ENCODE measurements at places on chromosomes 2 and 18. TPM values are rescaled to one million over a fixed set of nuclear protein-coding genes. Genes with fewer than 3 reads are reported as not detected.

The CHN1 gene
- 47.7 TPM for total RNA-seq

DNA sequence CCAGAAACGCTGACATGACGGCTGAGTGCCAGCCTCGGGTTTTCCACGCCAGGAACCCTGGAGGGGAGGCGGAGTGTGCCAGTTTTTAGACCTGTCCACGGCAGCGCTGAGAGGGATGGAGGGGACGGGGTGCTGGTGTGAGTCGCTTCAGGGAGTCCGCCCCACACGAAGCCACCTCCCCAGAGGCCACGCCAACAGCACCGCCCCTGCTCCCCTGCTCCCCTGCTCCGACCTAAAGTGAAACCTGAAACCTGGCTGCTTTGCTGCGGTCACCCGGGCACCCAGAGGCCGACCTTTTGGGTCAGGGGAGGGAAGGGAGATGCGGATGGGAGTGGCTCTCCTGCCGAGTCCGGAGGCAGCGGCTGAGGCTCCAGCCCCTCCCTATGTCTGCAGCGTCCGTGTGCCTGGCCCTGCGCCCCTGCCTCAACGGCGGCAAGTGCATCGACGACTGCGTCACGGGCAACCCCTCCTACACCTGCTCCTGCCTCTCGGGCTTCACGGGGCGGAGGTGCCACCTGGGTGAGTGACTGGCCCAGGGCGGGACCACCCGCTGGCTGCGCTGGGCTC, 38.1 kb downstream of the SNED1 start:
- no peaks in the 10 kb centered on the region for H3K4me1 ChIP-seq
- no peak overlapping the region for H3K4me3 ChIP-seq
- no peak for DNase-seq

GRCh38 chr2:238409341-238410199, 17.2 kb upstream of the ASB1 start:
- H3K36me3 ChIP-seq, result no peaks in the 10 kb centered on the region
- no peaks in the 10 kb centered on the region for H3K27me3 ChIP-seq
- DNase-seq, result no peak
- no peak overlapping the region for H3K27ac ChIP-seq

The VIT gene
- total RNA-seq, result 9.4 TPM

The ADAM23 gene
- total RNA-seq, result 19.5 TPM

GRCh38 chr2:113283704-113284284, 5.1 kb upstream of the PAX8 start:
- no peak overlapping the region for H3K27ac ChIP-seq
- no peaks in the 10 kb centered on the region for H3K36me3 ChIP-seq
- DNase-seq, result peak; percentile 31
- H3K4me1 ChIP-seq, result no peaks in the 10 kb centered on the region

GRCh38 chr2:16478434-16479210, 187.0 kb downstream of the CYRIA start:
- H3K4me1 ChIP-seq, result no peaks in the 10 kb centered on the region
- H3K4me3 ChIP-seq, result no peak overlapping the region
- H3K27me3 ChIP-seq, result no peaks in the 10 kb centered on the region
- no peak overlapping the region for H3K27ac ChIP-seq
- no peaks in the 10 kb centered on the region for H3K36me3 ChIP-seq

The NOSTRIN gene
- total RNA-seq, result 93.8 TPM

- H3K36me3 ChIP-seq, result no peaks in the 10 kb centered on the region
- no peak for DNase-seq
- no peaks in the 10 kb centered on the region for H3K27me3 ChIP-seq
- H3K4me1 ChIP-seq, result no peaks in the 10 kb centered on the region
Observed at GRCh38 chr2:197042739-197043196, 116.3 kb upstream of the PGAP1 start.

The EHD3 gene
- total RNA-seq, result 4.5 TPM

DNA sequence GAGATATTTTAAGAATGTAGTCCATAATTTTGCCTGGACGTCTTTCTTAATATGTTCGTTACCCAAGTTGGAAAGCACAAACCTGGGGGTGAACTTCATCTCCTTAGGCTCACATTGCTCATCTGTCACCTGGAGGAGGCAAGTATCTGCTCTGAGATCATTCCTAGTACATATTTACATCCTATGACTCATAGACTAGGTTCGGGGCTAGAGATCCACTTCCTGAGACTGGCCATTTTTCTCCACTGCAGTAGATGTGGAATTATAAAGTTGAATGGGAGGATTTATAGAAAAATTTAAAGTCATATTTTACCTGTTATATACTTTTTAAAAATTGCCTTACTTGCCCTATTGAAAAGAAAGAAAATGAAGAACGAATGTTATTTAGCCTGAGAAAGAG, 77.5 kb upstream of the PROKR1 start:
- no peak for DNase-seq
- H3K4me3 ChIP-seq, result no peak overlapping the region
- H3K4me1 ChIP-seq, result no peaks in the 10 kb centered on the region
- no peak overlapping the region for H3K27ac ChIP-seq

The B3GNT7 gene
- 3.3 TPM for total RNA-seq

GRCh38 chr2:178009813-178010212, 62.8 kb downstream of the PDE11A start:
- H3K4me1 ChIP-seq, result no peaks in the 10 kb centered on the region
- H3K36me3 ChIP-seq, result no peaks in the 10 kb centered on the region
- no peak overlapping the region for H3K4me3 ChIP-seq
- DNase-seq, result no peak

GRCh38 chr2:159138642-159139182, 147.8 kb downstream of the WDSUB1 start:
- H3K4me1 ChIP-seq, result peaks cover 5% of the 10 kb centered on the region
- H3K27me3 ChIP-seq, result no peaks in the 10 kb centered on the region
- no peak for DNase-seq
- H3K27ac ChIP-seq, result no peak overlapping the region
- no peaks in the 10 kb centered on the region for H3K36me3 ChIP-seq

GRCh38 chr18:56999823-57000222, 147.1 kb upstream of the BOD1L2 start:
- peaks cover 11% of the 10 kb centered on the region for H3K4me1 ChIP-seq
- H3K36me3 ChIP-seq, result no peaks in the 10 kb centered on the region

The SOWAHC gene
- 30.1 TPM for total RNA-seq

- H3K36me3 ChIP-seq, result no peaks in the 10 kb centered on the region
- H3K27me3 ChIP-seq, result no peaks in the 10 kb centered on the region
- H3K4me1 ChIP-seq, result peaks cover 6% of the 10 kb centered on the region
- no peak overlapping the region for H3K27ac ChIP-seq
Observed at GRCh38 chr2:233439191-233439590, 84.9 kb downstream of the DGKD start.

- no peaks in the 10 kb centered on the region for H3K4me1 ChIP-seq
- DNase-seq, result no peak
- H3K27me3 ChIP-seq, result no peaks in the 10 kb centered on the region
- H3K4me3 ChIP-seq, result no peak overlapping the region
- no peaks in the 10 kb centered on the region for H3K36me3 ChIP-seq
- H3K27ac ChIP-seq, result no peak overlapping the region
Observed at GRCh38 chr2:179938026-179938425, 69.1 kb downstream of the CWC22 start.
